ENCODE measurements at places on chromosomes 5 and 9.
A peak's percentile ranks its signal among the peaks of the same experiment; 100 is the strongest.

DNA sequence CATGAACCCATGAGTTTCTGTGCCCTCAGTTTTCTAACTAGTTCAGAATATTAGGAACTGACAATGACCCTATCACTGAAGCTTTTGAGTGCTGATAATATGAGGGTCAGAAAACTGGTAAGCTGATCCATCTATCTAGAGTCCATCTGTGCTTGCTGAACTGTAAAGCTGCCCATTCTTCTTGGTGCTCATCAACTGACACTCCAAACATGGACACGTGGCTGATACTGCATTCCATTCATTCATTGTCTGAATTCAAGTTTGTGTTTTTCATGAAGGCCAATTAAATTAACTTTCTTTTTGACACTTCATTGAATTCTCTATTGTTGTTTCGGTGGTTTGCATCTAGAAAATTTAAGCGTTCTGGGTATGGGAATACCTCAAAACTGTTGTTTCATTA is 17.6 kb downstream of the NREP start:
- no peak for DNase-seq

DNA sequence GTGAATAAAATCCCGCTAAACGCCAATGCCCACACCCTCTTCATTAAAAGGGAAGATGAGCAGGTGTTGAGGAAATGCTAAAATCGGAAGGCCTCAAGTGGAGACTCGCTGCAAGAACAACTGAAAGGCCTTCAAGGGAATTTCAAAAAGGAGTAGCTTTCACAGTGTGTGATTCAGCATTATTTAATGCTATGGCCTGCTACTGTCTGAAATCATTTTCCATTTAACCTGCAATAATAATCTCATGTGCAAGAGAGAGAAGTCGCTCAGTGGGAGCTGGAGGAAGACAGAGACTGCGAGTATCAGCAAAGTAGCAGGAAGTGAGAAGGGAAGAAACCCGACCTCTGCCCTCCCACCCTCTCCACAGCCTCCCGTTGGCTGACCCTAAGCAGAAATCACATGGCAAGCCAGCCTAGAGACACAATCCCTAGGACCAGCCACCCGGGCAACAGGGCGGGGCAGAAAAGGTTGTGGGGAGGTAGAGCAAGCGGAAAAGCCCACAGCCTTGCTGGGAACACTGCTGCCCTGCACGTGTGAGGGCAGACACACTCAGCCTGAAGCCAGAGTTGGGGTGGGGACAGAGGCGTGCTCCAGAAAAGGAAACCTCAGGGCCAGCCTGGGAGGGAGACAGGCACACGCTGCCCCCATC is 39.9 kb upstream of the CTSL start:
- no peak for DNase-seq

GRCh38 chr9:68643901-68644809 is 60.9 kb upstream of the PIP5K1B start:
- DNase-seq = no peak

DNA sequence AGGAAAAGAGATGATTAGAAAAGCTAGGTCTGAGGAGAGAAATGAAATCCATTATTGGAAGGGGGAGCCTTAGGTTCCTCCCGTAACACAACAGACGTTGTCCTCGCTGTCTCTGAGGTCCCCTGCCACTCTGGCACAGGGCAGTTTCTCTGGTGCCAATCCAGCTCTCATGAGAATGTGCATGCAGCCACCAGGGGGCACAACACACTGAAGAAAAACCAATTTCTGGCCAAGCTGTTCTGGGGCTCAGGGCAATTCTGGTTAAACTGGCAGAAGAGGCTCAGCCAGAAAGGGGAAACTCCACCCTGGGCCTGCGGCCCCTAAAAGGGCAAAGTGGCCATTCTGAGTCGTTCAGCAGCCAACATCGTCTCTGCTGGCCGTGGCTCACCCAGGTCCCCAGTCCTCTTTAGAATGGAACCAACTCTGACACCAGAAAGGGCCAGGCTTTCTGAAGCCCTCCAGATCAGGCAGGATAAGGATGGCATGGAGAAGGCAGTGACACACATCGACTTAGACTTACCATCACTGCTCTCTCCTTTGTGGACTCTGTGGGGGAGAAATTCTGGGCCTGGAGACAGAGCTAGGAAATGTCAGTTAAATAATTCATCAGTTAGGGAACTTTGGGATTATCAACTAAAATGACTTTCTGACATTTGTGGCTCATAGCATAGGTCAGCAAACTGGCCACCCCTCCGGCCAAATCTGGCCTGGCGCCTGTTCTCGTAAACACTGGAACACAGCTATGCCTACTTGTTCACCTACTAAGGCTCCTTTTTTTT is 58.5 kb upstream of the GOLPH3 start:
- DNase-seq = peak; percentile 66

- DNase-seq = no peak
Observed at GRCh38 chr5:1975406-1975715, 92.6 kb upstream of the IRX4 start.

GRCh38 chr9:68979538-68980314 is 34.2 kb downstream of the PRKACG start:
- DNase-seq = peak; percentile 14

- no peak for DNase-seq
Observed at GRCh38 chr5:154865466-154866184, 7.2 kb downstream of the CNOT8 start.

- DNase-seq = no peak
Observed at GRCh38 chr9:83154821-83155220, 91.9 kb upstream of the RASEF start.

GRCh38 chr5:59040024-59040803 is 457.3 kb downstream of the RAB3C start:
- DNase-seq = no peak

- DNase-seq = no peak
Observed at GRCh38 chr9:1233568-1233967, 183.4 kb downstream of the DMRT2 start.

DNA sequence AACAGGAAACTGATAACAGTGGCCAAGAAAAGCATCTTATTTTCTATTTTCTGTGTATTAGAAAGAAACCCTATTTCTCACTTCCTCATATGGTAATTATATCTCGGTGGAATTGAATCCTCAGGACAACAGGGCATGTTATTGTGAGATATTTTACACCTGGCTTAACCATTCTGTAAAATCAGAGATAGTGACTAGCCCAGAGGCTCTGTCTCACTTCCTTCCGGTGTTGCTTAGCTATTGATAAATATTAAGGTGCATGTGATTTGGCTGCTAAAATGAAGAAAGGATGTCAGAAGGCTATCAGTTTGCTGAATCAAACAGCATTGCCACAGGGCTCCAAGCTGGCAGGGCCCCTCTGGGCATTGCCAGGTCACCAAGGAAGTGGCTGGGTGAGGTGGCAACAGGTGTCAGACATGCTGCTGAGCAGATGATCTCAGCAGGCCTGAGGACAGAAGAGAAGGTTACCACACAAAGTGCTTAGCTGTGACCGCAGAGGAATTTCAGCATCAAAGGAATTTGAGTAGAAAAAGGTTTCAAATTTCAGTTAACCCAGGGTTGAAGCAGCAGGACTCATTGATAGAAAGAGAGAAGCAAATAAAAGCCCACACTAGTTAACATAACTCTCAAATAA is 330.7 kb downstream of the PDE4D start:
- peak; percentile 94 for DNase-seq

All from NCI-H146 (cell line).